Activated CD8-positive, alpha-beta memory T cell treated with anti-CD3 and anti-CD28 coated beads, Interleukin-2, amount 50 U/mL, for 4 hours (primary cell): ENCODE measurements at places on chromosomes 1 and 21.

DNA sequence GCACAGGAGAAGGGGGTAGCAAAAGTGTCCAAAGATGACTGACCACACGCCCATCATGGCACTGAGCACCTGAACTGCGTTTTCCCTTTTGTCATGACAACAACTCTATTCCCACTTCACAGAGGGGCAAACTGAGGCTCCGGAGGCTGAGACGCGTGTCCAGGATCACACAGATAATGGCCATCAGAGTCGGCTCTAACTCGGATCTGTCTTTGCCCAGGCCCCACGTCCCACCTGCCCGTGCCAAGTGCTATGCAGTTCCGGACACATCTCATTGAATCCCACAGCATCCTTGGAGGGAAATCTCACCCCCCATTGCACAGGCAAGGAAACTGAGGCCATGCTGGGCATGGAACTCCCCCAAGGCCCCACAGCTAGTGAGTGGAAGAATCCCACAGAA is 62.1 kb downstream of the MATN1 start:
- DNase-seq = no peak

DNA sequence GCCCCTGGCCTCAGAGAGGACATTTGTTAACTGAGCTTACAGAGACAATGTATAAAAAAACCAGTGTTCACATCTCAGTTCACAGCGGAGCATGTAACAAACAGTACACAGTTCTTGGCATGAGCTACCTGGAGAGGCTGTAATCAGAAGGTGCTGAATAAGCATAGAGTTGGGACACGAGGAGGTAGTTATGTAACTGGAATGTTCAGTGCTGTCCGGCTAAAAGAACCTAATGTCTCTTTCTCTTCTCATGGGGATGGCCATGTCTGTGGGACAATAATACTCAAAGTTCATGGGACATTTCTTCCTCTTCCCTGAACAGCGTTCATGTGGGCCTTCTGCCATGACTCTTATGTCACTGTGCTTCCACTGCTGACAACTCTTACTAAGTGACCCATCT is 17.2 kb upstream of the STX12 start:
- DNase-seq = no peak

DNA sequence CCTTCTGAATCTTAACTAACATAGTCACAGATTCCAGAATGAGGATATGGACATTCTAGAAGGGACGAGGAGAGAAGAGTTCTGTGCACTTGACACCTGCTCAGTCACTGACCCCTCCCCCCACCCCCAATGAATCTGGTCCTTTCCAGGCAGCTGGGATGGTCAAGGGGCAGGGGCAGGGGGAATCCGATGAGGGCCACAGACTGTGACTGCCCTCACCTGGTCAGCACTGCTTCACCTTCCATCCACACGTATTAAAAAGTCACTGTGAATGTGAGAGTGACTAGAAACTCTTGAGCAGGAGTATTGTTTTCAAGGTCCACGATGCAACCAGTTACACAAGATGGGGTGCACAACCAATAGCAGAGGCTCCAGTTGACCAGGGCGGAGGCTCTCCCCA is 9.5 kb upstream of the PRAMEF12 start:
- no peak for DNase-seq

GRCh38 chr1:177779166-177779965 is 190.5 kb downstream of the SEC16B start:
- DNase-seq = no peak

DNA sequence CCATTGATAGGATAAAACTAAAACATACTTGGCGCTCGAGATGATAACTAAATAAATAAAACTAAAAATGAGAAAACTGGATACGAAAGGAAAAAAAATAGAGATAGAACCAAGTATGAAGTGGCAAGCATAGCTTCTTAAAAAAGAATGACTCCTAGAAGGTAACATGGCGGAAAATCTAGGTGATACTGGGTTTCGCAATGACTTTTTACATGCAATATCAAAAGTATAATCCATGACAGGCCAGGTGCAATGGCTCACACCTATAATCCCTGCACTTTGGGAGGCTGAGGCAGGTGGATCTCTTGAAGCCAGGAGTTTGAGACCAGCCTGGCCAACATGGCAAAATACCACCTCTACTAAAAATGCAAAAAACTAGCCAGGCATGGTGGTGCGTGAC is 70.7 kb downstream of the ACBD6 start:
- DNase-seq = no peak

DNA sequence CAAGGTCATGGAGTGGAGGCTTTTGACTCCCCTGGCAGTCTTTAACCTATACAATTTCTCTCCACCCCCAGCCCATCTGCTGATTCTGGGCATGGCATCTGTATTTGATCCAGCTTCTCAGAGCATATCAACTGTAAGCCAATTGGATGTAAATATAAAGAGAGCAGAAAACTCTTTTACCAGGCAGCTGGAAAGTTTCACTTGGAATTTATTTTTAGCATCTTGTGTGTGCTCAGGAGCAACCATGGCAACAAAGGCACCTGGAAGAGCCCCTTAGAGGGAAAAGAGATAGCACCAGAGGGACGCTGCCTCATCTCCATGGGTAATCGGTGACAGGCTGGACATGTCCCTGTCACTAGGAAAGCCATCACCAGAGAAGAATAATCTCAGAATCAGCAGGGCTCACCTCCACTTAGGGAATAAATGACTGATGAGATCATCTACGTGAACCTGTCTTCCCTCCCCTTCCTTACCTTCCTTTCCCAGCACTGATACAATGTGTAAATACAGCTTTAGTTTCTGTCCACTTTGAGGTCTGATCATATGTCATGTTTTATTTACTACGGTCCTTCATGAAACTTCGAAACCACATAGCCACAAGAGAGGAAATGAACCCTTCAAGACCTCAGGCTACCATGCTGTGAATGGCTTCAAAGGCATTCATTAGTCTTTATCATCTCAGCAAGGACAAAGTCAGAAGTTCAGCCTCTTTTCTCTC is 25.3 kb upstream of the SIPA1L2 start:
- DNase-seq = no peak

DNA sequence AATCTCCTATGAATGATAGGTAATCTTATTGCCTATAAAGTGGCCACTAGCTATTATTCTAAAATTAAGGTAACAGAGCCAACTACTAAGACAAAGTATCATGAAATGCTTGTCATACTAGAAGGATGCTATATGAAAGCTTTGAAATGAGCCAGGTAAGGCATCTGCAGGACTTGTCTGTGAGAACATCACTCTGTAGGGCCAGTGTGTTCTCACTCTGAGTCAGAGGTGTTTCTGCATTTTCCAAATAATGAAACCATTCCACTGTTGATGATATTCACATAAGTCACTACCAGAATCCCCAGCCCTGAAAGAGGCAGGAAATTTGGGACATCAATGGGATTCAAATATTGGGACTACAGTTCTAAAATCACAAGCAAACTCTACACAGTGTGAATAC is 25.8 kb upstream of the GBP5 start:
- DNase-seq = no peak

GRCh38 chr1:231059566-231060193 is 19.6 kb upstream of the FAM89A start:
- no peak for DNase-seq

- DNase-seq = no peak
Measured at GRCh38 chr1:159880430-159880829, 18.0 kb upstream of the VSIG8 start.

- DNase-seq = no peak
Measured at GRCh38 chr21:31286621-31287020, 57.4 kb downstream of the TIAM1 start.

DNA sequence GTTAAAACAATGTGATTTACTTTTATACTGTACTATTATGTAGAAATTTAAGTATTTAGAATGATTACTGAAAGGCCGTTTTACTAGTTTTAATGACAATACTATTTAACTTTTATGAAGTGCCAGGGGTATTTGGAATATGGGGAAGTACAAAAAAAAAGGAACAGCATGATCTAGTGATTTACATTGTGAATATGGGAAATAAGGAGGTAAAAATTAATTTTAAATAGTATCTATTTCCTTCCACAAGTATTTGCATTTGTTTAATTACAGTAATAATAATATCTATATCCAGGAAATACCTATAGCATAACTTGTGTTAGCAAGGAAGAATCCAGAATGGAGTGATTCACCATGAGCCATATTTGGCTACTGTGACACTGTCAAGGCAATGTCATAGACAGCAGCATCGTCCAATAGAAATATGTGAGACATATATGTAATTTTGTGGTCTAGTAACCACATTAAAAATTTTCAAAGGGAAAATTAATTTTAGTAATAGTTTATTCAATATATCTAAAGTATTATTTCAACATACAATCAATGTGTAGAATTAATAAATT is 22.0 kb downstream of the CNST start:
- no peak for DNase-seq

GRCh38 chr1:54557671-54558355 is 9.8 kb downstream of the ACOT11 start:
- no peak for DNase-seq

DNA sequence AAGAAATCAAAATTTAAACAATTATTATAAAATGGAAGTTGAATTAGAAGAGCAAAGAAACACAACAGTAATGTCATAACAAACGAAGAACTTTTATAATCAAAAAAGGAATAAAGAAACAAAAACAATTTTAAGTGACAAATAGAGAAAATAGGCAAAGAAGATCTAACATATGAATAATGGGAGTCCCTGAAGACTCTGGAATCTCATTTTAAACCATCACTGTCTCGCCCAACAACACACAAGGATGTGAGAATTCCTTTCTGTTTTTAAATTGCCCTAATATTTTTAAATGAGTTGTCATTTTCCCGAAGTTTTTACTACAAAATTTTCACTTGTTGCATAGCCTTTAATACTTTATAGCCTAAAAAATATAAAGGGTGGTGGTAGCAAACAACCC is 4.3 kb upstream of the NDC1 start:
- DNase-seq = no peak

- DNase-seq = no peak
Measured at GRCh38 chr1:238485057-238485911, 594.6 kb upstream of the ZP4 start.

DNA sequence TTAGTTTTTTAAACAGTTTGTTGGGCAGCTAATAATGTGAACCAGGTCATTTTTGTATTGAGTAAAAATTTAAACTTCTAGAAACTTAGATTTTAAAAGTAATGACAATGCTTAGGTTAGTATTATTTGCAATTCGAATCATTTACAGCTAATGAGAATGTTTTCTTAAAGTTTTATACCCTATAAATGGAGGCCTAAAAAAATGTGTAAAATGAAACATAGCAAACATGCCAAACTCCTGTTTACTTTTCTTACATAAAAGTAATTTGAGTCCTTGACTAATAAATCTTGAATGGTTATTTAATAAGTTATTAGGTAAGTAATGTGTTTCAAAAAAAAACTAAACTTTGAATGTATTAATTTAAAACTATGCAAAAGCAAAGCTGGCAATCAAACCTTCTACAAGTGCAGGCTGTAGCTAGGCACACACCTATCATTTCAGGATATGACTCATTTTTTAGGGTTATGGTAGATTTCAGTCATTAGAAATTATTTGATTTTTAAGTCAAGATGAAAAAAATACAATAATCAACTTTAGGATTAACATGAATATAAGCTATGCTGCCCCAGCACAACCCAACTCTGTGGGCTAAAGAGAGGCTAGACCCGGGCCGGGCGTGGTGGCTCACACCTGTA is 41.5 kb downstream of the CLSTN1 start:
- DNase-seq = no peak

DNA sequence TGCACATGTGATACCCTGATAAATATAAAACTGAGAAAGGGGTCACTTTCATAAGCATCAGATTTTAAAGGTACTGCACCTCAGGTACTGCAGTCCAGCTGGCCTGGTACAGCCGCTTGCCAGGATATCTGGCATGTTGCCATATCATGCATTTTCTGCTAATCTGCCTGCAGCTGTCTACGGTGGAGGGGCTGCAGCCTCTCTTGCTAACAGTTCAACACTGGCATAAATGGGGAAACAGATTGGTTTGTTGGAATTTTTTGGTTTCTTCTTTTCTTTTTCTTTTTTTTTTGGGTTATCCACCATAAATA is 71.5 kb downstream of the MIS18A start:
- DNase-seq = no peak

- DNase-seq = no peak
Measured at GRCh38 chr1:201845331-201846083, 16.6 kb downstream of the IPO9 start.

DNA sequence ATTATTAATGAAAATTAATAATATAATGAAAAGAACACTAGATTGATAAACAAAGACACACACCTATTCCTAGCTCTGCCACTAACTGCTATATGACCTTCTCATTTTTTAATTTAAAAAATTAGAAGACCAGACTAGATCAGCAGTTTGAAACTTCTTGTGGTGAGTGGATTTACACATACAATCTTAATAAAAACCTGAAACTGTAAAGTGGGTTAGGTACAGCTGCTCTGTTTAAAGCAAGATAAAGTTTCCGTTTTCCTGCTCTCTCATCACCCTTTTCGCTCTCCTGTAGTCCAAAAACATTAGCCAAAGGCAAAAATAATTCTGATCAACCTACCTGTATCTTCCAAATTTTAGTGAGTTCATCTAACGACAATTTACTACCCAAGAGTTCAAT is 58.6 kb downstream of the USP24 start:
- DNase-seq = no peak

- DNase-seq = no peak
Measured at GRCh38 chr1:81340239-81340638, 460.5 kb upstream of the ADGRL2 start.

DNA sequence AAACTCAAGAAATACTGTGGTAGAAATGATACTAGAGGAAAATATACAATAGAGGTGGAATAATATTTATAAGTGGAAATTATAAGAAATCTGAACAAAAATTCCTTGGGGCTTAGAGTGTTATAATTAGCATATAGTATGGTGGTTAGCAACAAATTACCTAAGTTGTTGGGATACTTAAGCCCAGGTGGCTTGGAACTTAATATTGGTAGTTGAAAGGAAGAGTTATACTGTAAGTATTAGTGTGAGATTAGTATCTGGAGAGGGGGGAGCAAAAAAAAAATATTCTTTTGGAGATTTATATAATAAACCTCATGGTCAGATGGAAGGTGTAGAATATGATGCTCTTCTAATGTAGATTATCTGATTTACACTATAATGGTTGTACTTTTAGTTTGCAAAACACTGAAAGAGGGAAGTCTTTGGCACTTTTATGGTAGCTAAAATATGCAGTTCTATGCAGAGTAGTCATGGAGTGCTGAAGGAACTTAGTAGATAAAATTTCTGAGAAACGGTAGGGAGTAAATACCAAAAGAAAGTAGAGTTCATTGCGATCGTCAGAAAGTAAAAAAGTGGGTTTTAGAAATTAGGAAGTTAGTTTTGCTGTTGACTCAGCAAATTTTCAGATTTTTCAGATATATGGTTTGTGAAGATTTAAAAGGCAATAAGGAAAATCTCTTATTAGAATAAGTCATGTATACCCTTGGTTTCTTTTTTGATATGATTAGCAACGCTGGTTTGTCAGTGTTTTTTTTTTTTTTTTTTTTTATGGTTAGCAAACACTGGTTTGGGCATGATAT is 45.7 kb downstream of the MTF2 start:
- DNase-seq = no peak

GRCh38 chr1:205118752-205119151 is 3.0 kb downstream of the RBBP5 start:
- DNase-seq = no peak
